ENCODE measurements at places on chromosomes 7 and 10.

- DNase-seq: peak; percentile 41
These were observed 5.6 kb downstream of the GPR15LG start for GRCh38 chr10:84179059-84179710.

GRCh38 chr10:119309423-119309770 is 102.0 kb downstream of the GRK5 start:
- DNase-seq: no peak

DNA sequence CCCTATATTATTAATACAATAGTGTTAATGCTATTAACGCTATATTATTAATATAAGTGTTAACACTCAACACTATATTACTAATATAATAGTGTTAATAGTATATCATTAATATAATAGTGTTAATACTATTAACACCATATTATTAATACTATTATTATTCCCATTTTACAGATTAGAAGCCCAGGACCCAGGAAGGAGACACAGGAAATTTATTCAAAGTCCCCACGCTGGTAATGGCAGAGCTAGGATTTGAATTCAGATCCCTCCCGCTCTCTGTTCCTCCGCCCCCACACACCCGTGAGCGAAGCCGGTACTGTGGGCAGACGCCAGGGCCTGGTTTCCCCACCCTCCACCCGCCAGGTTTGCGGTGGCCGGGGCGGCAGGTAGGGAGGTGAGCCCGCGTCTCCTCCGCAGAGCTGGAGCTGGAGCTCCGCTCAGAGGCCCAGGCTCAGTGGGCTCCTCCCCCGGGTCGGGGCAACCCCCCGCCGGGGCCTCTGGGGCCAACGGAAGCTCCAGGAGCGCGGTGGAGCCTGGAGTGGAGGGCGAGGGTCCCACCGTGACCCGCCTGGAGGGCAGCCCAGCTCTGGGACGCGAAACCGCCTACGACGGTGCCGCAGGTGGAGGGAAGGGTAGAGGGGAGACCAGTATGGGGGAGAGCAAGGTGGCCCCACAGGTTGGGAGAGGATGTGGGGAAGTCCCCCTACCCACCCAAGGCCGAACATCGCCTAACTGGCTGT is at the start of gene TMEM225B:
TSS of gene TMEM225B (plus strand) at position 506 of the 740 bp plus-strand sequence. CDS start 6,122 bp downstream, outside the sequence.
- no peak for DNase-seq

GRCh38 chr10:99779335-99779734 is 3.1 kb upstream of the ABCC2 start:
- no peak for DNase-seq

DNA sequence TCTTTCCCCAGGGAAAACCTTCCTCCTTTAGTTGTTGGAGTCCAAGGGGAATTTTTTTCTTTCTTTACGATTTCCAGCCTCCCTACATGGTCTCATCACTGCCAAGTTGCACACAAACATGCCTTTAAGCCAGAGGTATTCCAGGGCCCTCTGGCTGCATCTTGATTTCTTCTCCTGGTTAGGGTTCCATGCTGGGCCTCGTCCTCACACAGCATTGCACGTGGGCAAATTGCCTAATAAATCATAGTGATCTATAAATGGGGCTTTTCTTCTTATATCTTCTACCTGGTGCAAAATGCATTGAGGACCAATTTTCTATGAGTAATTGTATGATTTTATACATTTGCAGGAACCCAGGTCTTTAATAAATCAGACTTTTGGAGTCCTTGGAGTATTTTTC is 284.2 kb downstream of the C7orf25 start:
- DNase-seq: no peak

GRCh38 chr7:2393706-2394105 is 9.7 kb upstream of the CHST12 start:
- DNase-seq: no peak

GRCh38 chr7:55250313-55250712 is 114.8 kb upstream of the LANCL2 start:
- no peak for DNase-seq

DNA sequence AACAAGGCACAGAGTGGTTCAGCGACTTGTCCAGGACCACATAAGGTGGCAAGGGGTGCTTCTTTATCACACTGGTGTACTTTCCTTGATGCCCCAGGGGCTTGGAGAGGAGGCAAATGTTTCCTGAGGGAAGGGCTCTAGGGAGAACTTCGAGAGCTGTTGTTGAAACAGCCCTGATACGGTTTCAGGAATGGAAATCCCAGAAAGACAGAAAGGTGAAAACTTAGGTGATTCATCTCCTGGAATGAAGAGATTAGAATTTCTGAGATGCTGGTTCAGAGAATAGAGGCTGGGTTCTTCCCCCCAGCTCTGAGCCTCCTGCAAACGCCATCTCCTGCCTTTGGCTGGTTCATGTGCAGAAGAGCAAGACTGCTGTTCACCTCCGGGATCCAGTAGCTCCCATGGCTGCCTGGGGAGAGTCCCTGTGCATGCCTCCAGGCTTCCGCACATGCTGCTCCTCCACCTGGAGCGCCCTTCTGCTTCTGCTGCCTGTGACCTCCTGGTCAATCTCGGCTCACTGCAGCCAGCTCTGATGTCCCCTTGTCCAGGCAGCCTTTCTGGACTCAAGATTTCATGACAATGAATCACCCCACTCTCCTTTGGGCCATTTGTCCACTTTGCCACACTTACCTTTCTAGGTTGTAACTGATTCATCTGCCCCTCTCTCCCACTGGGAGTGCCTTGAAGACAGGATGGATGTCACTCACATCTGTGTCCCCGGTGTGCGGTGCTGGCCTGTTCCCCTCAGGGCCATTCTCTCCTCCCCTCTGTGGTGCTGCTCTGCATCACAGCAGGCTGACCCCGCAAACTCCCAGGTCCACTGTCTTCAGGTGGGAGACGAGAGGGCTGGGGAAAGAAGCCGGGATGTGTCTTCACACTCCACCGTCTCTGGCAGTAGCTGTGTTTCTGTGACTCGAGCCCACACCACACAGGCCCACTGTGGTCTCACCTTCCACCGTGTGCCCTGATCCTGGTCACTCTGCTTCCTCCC is 3.6 kb upstream of the CDH23 start:
- no peak for DNase-seq
